Activated CD8-positive, alpha-beta memory T cell treated with anti-CD3 and anti-CD28 coated beads, Interleukin-2, amount 50 U/mL, for 48 hours (primary cell): ENCODE measurements at places on chromosomes 2 and 18.

DNA sequence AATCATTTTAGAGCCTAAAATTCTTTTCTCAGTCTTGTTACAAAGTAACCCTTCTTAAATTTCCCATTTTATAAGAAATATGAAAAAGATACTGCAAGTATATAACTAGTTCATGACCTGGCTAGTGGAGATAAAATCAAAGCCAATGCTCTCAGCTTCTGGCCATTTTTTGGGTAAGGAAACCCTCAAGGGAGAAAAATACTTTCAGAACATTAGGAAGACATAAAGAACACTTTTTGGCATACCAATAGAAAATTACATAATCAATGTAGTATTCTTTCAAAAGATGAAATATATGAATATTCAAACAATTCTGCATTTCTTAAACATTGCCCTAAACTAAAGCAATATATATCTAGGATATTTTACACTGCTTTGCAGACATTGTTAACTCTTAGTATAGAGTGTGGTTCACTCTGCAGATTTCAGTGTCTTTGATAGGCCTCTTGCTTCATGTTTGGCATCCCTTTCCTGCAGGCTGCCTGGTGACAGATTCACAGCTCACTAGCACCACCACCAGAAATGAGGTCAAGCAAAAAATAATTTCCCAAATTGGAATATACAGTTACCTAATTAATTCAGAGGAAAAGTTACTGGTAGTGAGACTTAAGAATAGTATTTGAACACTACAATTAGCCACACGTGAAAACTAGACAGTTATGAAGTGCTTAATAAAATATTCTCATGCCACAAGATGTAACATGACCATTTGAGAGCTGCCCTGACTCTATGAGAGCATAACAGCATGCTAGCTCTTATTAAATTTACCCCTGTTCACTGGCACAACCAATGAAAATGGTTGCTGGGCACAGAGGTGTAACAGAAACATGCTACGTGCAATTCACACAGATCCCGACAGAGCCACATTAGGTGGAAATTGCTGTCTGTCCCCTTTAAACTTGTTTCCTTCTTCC, 36.0 kb downstream of the PAIP2B start:
- no peak for DNase-seq

GRCh38 chr2:170353723-170354122, 175.8 kb downstream of the MYO3B start:
- DNase-seq: no peak

DNA sequence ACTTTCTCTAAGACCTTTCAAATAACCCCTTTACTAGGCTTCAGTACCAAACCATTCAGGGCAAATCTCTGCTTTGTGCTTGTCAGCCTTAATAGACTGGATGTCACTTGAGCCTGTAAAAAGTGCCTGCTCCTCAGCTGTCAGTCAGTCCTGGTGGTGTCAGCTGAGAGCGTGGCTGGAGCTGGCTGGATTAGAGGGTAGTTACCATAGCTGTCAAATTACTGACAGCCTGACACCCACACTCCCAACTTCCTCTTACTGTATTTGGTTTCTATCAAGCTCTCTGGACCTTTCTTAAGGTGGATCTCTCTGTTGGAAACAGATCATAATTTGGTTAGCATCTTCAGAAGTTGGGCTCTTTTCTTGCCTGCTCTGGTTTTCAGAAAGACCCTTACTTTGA, 371.4 kb upstream of the ATP5MC3 start:
- DNase-seq: no peak

DNA sequence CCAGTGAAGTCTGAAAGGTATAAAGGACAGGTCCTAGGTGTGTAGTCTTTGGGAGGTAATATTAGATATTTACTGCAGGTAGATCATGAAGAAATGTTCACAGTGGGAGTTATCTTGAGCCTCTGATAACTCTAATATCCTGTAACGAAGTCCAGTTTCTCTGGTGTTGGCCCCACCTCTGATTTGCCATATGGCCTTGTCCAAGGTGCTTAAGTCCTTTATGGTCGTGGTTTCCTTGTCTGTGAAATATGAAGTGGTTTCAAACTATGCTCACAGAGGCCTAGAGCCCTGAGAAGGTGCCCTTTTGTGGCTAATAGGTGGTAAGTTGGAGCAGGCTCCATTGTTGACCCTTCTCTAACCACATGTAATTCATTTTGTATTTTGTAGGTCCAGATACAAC, 190.7 kb downstream of the ICOS start:
- no peak for DNase-seq

GRCh38 chr2:238793306-238793705, 54.6 kb upstream of the TWIST2 start:
- no peak for DNase-seq

GRCh38 chr2:27096748-27097297, 10.3 kb downstream of the KHK start:
- DNase-seq: no peak

GRCh38 chr18:60975420-60975819, 357.8 kb upstream of the CDH20 start:
- no peak for DNase-seq

- DNase-seq: no peak
Observed at GRCh38 chr2:42124011-42124785, 45.0 kb upstream of the EML4 start.

- peak; percentile 22 for DNase-seq
Observed at GRCh38 chr2:239467281-239467955, 66.6 kb upstream of the HDAC4 start.

GRCh38 chr2:191149391-191149790, 1.4 kb downstream of the STAT4 start:
- DNase-seq: no peak

GRCh38 chr2:219071131-219071816, 10.6 kb upstream of the IHH start:
- DNase-seq: no peak

DNA sequence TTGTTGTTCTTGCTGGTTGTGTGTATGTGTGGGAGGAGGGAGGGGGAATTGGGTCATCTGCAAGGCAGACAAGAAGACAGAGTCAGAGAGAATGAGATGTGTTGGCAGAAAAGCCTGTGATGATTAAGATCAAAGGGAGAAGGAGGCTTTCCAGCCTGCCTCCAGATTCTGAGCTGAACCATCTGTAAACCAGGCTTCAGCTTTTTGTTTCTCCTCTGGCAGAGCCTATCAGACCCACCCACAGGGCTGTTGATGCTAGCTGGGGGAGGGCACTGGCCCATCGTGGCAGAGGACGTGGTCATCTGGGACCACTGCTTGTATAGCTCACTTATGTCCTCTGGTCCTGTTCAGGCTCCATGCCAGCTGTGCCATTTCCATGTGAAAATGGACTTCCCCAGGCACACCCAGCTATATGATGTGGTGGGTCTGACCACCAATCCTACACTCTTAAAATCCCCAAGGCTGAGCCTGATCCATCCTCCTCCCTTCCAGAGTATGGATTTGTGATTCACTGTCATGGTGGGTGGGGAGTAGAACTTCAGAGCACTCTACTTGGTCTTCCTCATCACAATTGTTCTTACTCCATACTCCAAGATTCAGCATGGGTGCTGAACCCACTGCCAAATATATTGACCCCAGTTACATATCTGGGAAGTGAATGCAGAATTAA, 27.8 kb upstream of the COL6A3 start:
- DNase-seq: peak; percentile 71

DNA sequence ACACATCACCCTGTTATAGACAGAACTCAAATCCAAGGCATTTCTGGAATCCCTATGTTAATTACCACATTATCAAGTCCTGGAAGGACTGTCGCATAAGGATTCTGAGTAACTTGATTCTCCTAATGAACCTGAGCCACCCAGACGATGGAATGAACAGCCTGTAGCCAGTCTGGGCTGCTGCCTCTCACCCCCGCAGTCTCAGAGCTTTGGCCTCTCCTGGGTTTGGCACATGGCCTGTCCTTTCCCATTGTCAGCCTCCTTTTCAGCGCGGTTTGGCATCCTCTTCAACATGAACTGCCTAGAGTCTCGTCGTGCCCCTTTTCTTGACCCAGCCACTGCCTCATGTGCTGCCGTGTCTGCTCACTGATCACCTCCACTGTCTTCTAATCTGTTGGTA, 147.6 kb downstream of the SLC8A1 start:
- no peak for DNase-seq

- no peak for DNase-seq
Observed at GRCh38 chr2:102208774-102209173, 22.0 kb downstream of the IL1RL2 start.

DNA sequence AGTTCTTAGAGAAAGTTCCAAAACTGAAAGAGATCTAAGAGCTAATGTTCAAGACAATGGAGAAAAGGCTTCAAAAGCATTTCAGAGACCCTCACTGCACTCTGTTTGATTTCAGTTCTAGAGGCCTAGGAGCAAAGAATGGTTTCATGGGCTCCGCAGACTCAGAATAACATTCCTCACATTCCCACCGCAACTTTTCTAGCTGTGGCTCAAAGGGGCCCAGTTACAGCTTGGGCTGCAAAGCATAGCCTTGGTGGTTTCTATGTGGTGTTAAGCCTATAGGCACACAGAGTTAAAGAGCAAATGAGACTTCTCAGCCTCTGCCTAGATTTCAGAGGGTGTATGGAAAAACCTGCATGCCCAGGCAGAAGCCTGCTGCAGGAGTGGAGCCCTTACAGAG, 73.0 kb downstream of the FSIP2 start:
- DNase-seq: no peak

- no peak for DNase-seq
Observed at GRCh38 chr18:42977982-42978637, 137.4 kb downstream of the RIT2 start.

DNA sequence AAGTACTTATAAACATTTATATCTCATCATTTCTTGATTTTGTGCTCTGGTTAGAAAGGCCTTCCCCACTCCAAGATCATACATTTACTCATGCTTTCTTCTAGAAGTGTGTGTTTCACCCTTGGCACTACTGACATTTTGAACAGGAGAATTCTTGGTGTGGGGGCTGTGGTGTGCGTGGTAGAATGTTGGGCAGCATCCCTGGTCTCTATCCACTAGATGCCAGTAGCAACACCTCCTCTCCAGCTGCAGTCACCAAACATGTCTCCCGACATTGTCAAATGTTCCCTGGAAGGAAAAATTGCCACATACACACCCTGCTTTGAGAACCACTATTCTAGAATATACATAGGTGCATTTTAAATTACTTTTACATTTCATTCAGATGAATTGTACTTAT, 8.7 kb upstream of the TGIF1 start:
- DNase-seq: no peak

DNA sequence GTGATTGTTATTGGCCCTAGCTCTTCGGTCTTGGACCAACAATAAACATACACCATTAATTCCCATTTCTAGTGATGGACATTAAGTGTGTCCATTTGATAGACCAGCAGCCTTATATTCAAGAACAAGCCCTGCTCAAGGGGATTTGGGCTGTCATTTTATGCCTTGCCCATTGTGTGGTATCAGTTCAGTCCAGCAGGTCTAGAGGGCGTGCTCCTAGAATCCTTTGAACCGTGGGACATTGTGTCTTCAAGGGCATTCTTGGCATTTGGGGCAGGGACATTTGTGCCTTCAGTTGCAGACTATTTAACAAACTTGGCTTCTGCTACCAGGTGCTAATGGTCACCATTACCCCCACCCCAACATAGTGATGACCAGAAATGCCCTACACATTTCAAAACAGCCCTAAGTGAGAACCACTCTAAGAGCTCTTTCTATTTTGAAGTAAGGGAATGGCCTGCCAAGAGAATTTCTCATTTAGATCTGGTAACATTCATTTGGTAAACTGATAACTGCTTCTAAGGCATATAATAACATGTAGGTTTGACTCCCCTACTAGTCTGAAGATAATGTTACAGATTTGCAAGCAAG, 284.7 kb downstream of the ALPK2 start:
- no peak for DNase-seq

GRCh38 chr18:76764291-76764901, 58.0 kb upstream of the ZNF236 start:
- DNase-seq: no peak

DNA sequence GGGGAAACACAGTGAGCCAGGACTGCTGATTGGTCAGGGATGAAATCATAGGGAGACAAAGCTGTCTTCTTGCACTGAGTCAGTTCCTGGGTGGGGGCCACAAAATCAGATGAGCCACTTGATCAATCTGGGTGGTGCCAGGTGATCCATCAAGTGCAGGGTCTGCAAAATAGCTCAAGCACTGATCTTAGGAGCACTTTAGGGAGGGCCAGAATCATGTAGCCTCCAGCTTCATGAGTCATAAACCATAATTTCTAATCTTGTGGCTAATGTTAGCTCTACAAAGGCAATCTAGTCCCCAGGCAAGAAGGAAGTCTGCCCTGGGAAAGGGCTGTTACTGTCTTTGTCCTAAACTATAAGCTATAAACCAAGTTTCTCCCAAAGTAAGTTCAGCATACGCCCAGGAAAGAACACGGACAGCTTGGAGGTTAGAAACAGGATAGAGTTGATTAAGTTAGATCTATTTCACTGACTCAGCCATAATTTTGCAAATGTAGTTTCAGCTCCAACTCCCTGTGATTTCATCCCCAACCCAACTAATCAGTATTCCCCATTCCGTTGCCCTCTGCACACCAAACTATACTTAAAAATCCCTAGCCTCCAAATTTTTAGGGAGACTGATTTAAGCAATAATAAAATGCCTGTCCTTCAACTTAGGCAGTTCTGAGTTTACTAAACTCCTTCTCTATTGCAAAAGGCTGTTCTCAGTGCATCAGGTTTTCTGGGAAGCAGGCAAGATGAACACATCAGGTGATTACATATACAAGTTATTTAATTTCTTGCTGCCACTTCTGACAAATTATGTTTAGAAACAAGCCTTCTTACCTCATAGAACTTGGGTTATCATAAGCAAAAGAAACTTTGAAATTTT, 226.9 kb upstream of the SPOPL start:
- DNase-seq: no peak

- DNase-seq: no peak
Observed at GRCh38 chr2:98693477-98693876, 37.5 kb downstream of the MGAT4A start.

- DNase-seq: no peak
Observed at GRCh38 chr2:74739129-74739528, 85.1 kb downstream of the SEMA4F start.

GRCh38 chr2:224561234-224562005, 23.7 kb downstream of the CUL3 start:
- no peak for DNase-seq

- DNase-seq: no peak
Observed at GRCh38 chr18:65924904-65925303, 174.1 kb downstream of the CDH7 start.

GRCh38 chr2:78775291-78775690, 250.2 kb upstream of the REG3G start:
- no peak for DNase-seq

GRCh38 chr2:76157531-76157930, 446.8 kb upstream of the GCFC2 start:
- no peak for DNase-seq

GRCh38 chr2:18950361-18950851, 361.0 kb upstream of the NT5C1B start:
- no peak for DNase-seq

DNA sequence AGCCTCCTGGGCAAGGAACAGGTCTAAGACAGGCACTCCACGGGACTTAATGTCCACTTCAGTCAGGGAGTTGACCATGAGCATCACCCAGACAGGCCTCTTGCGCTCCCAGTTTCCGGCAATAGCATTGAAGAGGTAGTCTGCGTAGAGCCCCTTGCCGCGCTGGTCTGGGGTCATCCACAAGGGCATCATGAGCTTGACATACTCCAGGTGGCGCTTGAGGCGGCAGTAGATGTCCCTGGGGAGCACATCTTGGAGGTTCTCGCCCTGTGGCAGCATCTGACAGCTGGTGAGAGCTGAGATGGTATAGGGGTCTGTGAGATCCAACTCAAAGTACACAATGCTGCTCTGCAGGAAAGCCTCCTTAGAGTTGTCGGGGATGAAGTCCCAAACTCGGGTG, 10.6 kb downstream of the TRABD2A start:
- peak; percentile 54 for DNase-seq

GRCh38 chr2:238336151-238336550, 15.8 kb downstream of the TRAF3IP1 start:
- DNase-seq: no peak

GRCh38 chr18:45525301-45525700, 90.0 kb upstream of the SLC14A2 start:
- DNase-seq: no peak
